Stimulated activated memory B cell treated with anti-CD40 and anti-IgM and Interleukin-4, amounts not matched to agents 10 μg/mL and 1 μg/mL and 100 μg/mL, for 72 hours (primary cell): ENCODE measurements at places on chromosomes 6 and 20.

DNA sequence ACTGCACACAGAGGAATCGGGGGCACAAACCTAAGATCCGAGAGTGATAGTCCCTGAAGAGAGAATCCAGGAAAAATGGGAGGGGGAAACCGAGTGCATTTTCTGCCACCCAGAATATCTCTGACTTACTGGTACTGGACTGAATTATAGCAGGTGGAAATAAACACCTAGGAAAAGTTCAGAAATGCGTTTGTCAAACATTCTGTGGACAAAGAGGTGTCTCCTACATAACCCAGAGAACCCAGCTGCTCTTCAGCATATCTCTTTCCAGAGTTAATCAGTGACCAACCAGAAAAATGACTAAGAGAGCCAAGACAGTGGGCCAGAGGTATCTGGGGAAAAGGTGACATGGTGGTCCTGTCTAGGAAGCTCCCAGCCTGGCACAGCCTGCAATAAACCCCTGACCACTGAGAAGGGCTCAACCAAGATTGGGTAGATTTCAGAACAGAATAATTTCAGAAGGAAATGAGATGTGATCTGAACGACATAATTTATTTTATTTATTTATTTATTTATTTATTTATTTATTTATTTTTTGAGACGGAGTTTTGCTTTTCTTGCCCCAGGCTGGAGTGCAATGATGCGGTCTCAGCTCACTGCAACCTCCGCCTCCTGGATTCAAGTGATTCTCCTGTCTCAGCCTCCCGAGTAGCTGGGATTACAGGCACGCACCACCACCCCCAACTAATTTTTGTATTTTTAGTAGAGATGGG is 6.0 kb upstream of the VNN1 start:
- no peak for ATAC-seq

DNA sequence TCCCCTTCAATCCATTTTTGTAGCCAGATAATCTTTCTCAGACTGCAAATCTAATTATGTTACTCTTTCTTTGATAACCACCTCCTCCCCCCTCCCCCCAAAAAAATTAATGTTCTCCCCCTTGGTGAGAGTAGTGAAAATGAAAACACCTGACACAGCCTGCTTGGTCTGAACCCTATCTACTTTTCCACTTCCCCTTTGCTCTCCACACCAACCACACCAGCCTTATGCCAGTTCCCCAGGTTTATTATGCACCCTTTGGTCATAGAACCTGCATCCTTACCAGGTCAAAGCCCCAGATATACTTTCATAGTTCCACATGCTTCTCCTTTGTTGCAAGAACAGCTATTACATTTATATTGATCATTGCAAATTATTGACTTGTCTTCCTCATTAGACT is 19.4 kb downstream of the PFDN4 start:
- ATAC-seq = peak; percentile 76

DNA sequence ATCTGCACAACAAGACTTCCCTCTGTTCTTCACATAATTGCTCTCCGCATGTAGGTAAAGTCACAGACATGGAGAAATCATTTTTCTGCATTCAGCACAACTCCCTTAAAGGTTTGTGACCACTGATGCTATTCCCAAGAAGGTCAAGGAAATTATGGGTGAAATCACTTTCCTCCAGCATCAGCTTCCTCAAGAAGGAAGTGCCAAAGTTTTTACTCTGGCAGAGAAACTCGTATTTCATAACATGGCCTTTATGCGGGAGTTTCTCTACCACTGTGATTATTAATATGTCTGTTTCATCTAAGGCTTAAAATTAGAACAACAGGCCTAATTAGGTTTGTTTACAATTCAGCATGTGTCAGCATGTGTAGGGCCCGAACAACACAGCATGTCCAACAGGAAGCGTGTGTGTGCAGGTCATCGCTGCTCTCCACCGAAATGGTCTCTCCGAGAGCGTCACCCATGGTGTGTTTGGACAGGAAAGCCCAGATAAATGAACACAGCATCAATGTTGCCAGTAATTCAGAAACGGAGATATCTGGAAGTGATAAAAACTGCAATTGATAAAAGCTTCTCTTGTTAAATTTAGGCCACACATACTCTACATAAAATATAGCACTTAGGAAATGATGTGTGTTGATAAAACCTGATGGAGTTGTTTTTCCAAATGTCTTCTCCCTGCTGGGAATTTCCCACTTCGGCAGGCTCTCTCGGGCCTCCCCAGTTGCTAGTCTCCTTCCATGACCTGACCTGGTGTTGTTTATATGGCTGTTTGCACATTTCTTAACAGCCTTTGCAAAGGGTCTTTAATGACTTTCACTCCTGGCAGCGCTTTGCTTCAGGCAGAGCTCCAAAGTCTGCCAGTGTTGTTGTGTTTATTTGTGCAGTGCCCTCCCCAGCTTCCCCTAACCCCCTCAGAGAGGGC is 265.1 kb upstream of the CEP162 start:
- no peak for ATAC-seq

DNA sequence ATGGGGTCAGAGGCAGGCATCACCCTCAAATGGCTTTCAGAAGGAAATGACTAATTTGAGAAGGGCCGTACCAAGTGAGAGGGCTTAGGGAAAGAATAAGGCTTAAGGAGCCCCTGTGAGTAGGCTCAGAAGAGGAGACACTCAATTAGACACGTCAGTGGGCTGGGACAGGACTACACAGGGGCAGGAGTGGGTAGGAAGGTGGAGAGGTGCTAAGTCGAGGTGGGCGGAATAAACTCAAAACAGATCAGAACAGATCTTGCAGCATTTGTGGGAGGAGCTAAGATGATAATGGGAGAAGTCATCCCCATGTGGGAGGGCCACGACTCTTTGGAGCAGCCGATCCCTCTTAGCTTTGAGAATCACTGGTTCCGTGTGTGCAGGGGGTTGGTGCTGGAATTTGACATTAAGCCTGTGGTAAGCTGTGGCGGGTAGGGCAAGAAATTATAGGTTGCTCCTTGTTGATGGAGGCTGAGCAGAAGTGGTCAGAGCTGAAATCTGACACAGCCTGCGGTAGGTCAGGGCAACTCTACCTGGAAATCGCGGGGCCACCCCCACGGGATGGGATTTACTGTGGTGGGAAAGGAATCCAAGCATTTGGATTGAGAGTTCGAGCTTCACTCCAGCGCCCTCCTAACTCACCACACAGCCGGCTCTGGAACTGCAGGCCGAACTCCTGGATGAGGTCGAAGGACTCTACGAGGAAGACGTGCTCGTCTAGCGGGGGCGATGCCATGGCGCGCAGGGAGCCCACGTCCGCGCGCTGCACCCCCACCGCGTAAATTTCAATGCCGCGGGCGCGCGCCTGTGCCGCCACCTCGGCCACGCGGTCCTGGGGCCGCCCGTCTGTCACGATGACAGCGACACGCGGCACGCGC is 2.8 kb upstream of the RBPJL start:
- ATAC-seq = peak; percentile 35

DNA sequence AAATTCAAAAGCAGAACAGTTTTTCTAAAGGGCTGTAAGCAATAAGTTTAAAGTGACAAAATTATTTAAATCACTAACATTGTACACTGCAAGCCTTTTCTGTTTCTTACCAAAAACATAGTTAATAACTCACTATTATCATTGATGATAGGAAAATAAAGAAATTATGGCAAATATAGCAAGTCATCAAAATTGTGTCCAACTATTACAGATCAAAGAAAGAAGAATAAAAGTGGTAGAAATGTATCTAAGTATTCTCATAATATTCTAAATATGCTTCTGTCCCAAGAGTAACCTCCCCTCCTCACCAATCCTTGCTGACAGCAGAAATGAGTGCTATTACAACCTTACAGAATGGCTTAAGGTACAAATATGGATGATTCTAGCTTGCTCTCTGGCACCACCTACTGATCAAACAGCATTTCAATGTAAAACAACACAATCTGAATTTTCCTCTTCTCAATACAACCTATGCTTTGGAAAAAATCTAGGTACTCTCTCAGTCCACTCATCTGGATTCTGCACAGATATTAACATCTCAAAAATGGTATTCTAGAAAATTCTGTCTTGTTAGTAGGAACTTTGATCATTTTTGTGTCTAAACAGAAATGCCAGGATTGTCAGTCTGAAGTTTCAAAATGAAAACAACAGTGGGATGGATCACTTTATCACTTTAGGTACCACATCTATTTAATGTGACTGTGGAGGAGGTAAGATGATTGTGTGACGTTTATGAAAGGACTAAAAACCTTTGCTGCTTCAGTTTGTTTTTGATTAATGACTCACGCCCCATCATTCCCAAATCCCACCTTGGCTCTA is 40.9 kb downstream of the ZFP64 start:
- ATAC-seq = no peak

DNA sequence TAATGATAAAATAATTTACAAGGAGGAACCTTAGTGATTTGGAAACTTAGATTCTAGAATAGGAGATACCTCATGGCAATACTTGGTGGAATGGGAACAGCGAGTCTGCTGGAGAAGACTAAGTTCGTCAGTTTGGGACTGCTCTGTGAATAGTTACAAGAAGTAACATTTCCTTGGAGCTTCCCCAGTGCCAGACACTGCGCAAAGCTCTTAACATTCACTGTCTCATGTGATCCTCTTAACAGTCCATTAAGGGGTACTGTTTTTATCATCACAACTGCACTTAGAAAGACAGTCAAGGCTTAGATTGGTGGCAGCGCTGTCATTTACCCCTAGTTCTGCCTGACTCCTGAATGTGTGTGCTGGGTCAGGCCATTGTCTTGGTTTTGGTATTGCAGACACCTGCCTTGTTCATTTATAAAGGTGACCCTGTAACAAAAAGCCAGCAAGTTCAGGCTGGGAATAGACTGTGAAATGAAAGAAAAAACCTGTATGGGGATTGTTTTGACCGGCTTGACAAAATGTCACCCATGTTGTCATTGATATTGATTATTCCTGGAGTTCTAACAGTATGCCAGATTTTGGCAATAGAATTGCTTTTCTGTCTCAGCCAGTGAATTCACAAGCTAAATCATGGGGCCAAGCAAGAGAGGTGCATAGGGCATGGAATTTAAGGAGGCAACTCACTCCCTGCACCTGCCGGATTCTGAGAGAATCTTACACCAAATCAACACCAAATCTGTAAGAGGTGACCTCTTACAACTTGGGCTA is 118.4 kb downstream of the SASH1 start:
- no peak for ATAC-seq

DNA sequence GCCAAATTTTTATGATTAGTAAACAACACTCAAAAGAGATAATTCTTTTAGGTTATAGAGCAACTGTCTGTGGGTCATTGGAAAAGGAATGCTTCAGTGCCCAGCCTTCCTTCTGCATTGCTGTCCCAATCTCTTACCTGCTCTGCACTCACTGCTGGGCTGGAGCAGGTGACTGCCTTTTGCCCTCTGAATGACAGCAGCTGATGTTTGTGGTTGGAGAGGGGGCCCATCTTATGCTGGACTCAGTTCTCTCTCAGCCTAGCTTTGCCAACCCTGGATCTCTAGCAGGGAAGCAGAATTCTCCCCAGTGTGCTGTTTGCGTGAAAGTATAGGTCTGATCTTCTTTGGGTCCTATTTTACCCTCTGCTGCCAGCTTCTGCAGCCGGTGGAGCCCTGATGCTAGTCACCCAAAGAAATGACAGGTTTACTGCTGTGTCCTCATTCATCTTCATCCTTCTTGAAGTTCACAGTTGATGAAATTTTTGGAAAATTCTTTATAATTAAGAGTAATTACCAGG is 193.5 kb downstream of the ARID1B start:
- no peak for ATAC-seq

DNA sequence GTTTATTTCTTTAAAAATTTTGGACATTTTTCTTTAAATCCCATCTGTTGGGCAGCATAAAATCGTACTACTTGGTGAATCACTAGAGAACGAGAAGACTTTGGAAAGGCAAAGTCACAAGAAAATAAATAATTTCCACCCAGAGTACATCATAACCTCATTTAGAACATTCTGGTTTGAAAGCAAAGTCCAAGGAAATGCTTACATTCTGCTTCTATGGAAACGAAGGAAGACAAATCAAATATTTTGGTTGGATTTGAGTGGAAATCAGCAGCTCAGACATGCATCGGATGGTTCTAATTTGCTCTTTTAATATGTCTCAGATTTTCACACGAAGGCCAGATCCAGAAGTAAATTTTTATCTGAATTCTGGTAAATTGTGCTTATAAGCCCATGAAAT is 60.7 kb upstream of the LTV1 start:
- no peak for ATAC-seq

- ATAC-seq = no peak
Observed at GRCh38 chr6:4660377-4661321, 115.6 kb upstream of the CDYL start.

DNA sequence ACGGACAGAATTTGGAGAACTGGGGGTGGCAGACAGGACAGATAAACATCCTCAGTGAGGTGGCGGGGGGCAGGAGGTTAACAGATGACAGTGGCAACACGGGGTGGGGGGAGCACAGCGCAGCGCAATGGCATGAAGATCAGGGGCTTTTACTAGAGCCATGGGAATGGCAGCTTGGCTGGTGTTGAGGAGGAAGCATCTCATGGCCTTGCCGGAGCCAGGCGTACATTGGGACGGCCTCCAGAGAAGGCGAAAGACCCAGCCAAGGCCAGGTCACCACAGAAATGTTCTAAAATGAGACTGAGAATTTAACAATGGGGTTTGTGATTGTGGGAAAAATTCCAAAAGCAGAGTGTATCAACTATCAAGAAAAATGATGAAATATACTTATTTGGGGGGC is 173.0 kb downstream of the PRKN start:
- no peak for ATAC-seq
